Metanephros (tissue), 2 donors: ENCODE measurements at places on chromosomes 1 and 21. TPM values are rescaled to one million over a fixed set of nuclear protein-coding genes. Genes with fewer than 3 reads are reported as not detected.

MYOG gene
- total RNA-seq = 32.3 TPM

GNG4 gene
- total RNA-seq = 2.6 TPM

C1orf21 gene
- total RNA-seq = 13.7 TPM

DNALI1 gene
- total RNA-seq = 10.7 TPM
